C1 segment of cervical spinal cord (tissue), 14 donors: ENCODE measurements at places on chromosomes 7 and 10.

GRCh38 chr10:96719200-96719599 is 1.1 kb downstream of the PIK3AP1 start:
- DNase-seq: no peak

- DNase-seq: no peak
These were observed 5.4 kb upstream of the FZD9 start for GRCh38 chr7:73427902-73428787.

DNA sequence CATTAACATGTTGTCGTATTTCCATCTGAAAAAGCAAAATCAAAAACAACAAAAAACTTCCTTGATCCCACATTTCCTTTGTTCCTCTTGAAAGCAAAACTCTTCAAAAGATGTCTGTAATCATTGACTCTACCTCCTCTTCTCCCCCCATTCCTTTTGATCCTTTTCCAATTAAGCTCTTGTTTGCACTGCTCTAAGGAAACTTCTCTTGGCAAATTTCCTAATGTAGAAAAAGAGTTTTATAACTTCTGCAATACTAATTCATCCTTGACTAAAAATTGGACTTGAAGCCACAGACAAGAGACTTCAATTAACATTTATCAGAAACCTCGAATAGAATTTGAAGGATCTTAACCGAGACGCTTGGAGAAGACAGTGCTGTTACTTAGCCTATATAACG is 317.1 kb upstream of the SEMA3C start:
- no peak for DNase-seq

- no peak for DNase-seq
These were observed 42.2 kb upstream of the MTPAP start for GRCh38 chr10:30391266-30391665.

DNA sequence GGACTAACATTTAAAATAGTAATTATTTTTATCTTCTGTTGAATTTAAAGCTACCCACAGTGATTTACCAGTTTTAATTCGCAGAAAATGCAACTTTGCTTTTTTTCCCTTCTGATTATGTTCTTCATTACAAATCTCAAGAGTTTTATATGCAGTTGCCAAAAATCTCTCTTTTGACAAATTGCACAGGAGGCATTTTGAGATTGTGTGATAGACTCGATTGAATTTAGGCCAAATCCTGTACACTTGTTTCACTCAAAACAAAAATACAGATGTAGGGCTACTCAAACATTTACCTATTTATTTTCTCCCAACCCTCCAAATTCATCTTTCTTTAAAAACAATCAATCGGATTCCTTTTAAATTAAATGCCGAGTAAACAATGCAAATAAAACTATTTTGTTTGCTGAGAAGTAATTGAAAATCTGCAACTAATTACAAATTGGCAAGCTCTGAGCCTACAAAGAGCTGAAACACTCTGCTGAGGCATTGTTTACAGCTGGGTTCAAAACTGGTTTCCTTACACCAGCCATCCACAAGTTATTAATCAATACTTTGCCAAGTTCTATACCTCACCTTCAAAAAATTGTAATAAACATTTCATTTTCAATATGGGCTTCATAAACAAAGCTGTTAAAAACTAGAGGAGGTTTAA is 214.9 kb upstream of the TCF7L2 start:
- no peak for DNase-seq

- no peak for DNase-seq
These were observed at the start of gene PPP1R17 for GRCh38 chr7:31687024-31687748. TSS of gene PPP1R17 (plus strand) at chr7:31687215. CDS start at chr7:31692442, 5,227 bp downstream.

DNA sequence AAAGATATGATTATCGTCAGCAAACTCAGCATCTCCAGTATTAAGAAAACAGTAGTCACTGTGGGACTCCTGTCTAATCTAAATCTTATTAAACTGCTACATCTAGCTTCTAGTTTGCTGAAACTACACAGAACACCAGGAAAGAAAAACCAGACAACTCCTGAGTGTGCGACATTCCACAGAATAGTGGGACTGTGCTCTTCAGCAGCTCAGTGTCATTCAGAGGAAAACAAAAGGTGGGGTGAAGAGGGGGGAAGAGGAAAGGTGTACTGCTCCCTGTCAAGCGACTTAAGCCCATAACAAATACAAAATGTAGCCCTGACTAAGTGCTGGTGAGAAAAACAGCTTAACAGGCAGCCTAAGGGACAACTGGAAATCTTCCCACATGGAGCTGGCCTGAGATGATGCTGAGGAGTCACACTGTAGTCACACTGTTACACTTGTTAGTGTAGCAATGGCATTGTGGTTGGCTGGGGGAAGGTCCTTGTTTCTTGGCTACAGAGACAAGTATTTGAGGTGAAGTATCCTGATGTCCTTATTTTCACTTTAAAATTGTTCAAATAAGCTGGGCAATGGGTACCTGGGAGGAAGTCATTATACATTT is 135.5 kb downstream of the USP6NL start:
- no peak for DNase-seq

- no peak for DNase-seq
These were observed 150.8 kb downstream of the FAM107B start for GRCh38 chr10:14623931-14624330.

DNA sequence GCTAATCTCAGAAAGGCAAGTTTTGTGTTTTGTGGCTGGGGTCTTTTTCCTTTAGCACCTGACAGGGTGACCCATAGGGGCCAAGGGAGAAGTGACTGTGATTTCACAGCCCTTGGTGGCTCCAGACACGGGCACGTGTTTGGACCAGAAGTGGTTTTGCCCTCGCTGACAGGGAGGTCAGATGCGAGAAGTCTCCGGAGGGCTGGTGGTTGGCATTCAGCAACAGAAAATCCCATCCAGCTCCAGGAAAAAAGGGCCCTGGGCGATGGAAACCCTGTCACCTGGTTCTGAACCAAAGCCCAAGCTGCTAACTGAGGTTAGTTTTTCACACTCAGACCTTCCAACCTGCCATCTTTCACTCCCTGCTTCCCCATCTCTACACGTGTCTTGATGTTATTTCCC is 272.9 kb downstream of the TRIL start:
- peak; percentile 68 for DNase-seq

DNA sequence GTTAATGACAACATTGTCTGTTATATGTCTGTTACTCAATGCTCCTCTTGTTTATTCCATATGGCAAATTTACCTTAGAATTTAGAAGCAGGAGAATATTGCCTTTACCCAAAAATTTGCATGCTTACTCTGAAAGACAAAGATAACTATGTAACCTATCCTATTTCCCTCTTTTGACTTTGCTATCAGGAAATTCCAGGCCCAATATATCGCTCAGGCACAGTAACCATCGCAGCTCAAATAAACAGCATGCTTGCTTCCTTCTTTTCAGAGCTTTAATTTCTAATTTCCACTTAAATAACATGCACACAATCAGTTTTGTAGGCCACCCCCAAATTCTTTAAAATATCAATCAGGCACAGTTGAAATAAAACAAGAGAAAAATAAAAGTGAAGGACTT is 57.8 kb downstream of the EBLN1 start:
- DNase-seq: no peak

DNA sequence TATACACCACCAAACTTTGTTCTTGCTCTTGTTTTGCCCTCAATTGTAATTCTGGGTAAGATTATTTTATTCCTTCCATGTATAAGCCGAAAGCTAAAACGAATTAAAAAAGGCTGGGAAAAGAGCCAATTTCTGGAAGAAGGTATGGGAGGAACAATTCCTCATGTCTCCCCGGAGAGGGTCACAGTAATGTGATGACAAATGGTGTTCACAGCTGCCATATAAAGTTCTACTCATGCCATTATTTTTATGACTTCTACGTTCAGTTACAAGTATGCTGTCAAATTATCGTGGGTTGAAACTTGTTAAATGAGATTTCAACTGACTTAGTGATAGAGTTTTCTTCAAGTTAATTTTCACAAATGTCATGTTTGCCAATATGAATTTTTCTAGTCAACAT is 12.5 kb upstream of the CFAP69 start:
- no peak for DNase-seq
